Thymus (tissue), 14 donors: ENCODE measurements at places on chromosomes 2 and 18. TPM values are rescaled to one million over a fixed set of nuclear protein-coding genes. Genes with fewer than 3 reads are reported as not detected.

DNA sequence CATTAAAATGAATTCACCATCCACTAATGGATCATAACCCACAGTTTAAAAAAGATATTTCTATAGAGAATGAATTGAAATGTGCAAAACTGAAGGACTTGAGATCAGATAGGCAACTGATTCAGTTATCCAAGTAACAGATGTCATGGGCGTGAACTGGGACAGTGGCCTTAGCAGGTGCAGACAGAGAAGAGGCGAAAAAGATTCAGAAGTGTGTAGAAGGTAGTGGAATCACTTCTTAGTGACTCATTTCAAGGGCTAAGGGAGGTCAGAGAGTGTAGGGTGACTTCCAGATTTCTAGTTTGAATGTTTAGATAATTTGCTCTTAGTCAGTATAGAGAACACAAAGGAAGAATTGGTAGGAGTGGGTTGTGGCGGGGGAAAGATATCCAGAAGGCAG lies 79.7 kb downstream of the EHBP1 start:
- DNase-seq: no peak

GRCh38 chr2:24721470-24721869 lies 71.7 kb downstream of the PTRHD1 start:
- DNase-seq: peak; percentile 4

DNA sequence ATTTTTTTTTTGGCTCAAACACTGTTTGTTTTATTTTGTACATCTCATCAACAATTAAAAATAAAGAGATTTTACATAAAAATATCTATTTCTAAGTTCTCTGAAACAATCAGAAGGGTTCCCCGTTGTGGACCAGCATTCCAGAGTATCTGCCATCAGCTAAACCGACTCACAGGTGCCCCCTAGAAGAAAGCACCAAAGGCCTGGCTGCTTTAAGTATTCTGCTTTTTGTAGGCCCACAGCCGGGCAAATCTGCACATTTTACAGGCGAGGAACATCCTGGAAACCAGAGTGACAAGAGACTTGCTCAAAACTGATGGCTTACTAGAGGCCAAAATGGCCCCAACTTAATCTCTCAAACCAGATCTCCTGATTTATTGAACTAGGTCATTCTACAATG lies 82.2 kb upstream of the SETBP1 start:
- DNase-seq: no peak

GRCh38 chr18:12278741-12279682 lies 24.9 kb downstream of the CIDEA start:
- no peak for DNase-seq

DNA sequence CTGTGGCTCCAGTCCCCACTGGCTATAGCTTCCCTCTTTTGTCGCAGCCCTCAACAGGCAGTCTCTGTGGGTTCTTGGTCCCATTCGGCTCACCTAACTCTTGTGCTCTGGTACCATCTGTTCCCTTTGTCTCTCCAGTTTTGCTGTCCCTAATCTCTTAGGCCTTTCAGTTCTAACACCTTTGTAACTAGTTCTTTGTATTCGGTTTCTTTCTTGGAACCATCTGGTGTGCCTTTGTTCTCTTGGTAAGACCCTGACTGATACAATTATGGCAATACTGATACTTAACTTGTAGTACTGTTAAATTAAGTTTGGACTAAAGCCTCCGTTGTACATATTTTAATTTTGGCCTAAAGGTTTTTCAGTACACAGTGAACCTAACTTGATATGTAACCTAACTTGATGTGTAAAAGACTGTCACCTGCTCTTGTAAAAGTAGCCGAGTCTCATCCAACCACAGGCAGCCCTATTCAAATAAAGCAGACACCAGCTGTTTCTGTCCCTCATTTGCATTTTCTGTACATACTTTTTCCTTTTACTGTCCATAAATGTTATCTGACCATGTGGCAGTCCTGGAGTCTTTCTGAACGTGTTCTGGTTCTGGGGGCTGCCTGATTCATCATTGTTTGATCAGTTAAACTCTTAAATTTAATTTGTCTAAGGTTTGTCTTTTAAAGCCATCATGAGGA lies 4.8 kb upstream of the MRPL44 start:
- DNase-seq: no peak

DNA sequence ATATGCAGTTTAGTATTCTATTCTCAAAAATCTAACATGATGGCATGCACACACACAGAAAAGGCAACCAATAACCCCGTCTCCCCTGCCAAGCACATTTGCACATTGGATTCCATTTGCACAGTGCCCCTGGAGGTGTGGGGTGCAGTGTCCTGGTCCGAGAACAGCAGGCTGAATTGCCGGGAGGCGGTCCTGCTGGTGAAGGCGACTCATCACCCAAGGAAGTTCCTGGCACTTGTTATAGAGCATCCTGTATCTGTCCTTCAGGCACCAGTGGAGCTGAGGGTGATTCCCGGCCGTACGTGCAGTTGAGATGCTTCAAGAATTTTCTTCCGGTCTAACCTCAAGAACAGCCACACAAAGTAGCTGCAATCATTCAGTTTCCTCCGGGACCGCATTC lies 73.0 kb upstream of the RAB12 start:
- no peak for DNase-seq

GRCh38 chr18:11821643-11822237 lies 29.5 kb upstream of the CHMP1B start:
- no peak for DNase-seq

GRCh38 chr2:30639836-30640235 lies 167.4 kb downstream of the CAPN13 start:
- DNase-seq: no peak

DNA sequence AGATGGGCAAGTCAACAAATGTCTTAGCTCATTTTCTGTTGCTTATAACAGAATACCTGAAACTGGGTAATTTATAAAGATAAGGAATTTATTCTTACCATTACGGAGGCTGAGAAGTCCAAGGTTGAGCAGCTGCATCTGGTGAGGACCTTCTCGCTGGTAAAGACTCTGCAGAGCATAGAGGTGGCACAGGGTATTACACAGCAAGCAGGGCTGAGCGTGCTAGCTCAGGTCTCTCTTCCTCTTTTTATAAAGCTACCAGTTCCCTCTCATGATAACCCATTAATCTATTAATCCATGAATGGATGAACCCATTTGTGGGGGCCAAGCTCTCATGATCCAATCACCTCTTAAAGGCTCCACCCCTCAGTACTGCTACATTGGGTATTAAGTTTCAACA lies 109.1 kb downstream of the CDK15 start:
- DNase-seq: no peak

DNA sequence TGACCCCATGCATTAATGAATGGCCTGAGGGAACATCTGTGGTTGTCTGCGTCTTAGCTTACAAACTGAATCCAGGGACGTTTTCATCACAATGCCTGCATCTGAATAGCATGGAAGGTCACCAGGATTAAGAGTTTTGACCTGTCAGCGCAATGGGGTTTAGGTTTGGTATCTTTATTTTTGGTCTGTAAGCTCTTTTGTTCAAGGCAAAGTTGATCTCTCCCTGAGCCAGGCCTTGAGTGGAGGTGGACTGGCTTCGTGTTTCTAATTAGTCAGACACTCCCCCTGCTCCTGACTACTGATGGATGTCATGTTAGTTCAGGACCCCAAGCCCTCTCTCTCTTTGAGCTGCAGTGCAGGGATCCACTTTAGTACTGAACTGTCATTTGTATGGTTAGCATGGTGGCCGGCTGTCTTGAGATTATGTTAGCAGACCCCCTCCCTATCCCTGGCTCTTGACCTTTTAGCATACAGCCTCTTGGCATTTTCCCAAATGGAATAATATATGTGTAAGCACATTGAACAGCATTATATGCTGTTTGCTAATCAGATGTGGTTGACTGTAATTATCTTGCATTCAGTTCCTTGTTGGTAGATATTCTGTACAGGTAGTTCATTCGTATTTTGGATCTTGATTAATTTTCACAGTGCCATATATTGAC lies 59.2 kb downstream of the LYPD6 start:
- no peak for DNase-seq

DNA sequence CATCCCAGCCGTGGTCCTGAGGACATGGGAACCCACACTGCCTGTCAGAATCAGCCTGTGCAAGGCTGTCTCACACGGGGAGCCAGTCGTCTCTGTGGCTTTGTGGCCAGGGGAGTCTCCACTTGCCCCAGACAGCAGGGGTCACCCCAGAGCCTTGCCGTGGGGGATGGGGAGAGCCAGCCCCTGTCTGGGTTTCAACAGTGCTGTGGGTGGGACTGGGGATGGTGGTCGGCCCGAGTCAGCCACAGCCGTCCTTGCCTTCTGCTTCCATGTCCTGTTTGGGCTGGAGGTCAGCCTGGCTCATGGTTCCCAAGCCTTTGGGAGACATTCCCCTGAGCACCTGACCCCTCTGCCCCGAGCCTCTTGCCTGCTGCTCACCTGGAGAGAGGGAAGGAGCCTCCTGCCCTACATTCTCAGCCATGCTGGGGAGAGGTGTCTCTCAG lies 19.6 kb downstream of the GPR35 start:
- no peak for DNase-seq

Gene ACADL
- polyA plus RNA-seq: 17.8 TPM

Gene TRIM54
- 0.52 TPM for polyA plus RNA-seq

Gene GULP1
- polyA plus RNA-seq: 4.1 TPM

Gene NAT8
- not detected for polyA plus RNA-seq

Gene TXNDC2
- 0.02 TPM for polyA plus RNA-seq
